ENCODE measurements at places on chromosomes 3 and 15.

GRCh38 chr3:155049959-155050358 is 30.2 kb upstream of the MME start:
- no peak for DNase-seq

DNA sequence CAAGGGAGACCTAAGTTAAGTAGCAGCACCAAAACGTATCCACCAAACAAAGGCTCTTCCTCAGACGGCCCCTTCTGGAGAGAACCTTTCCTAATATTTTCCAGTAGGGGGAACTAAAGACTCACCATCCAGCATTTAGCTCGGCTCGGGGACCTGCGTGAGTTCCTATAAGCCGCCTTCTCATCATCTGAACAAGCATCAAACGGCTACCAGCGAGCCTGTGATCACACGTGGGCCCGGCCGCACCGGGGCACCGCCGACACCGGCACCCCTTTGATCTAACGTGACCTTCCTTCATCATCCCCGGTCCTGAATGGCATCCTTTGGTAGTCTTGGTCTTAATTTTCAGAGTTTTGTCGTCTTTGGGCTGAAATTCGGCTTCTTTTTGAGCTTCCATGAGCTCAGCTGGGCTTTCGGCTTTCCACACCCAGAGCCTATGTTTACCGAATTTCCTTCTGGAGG is 1.4 kb upstream of the ROBO2 start:
- DNase-seq: peak; percentile 84

- no peak for DNase-seq
These were observed 52.9 kb upstream of the TSPAN3 start for GRCh38 chr15:77123854-77124253.

DNA sequence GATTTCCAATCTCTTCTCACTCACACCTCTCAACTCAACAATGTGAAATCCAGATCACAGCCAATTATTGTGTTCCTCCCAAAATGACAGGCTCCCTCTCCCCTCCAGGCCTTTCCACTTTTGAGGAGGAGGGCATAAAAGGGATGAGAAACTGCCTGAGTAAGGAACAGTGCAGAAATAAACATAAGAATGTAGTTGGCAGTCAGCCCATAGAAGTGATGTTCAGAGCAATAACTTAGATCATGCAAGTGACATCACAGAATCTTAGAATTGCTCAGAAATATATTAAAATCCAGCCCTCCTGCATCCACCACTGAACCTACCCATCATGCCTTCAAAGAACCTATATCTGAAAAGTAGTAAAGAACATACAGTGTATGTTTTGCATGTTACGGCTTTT is 299.4 kb upstream of the GADL1 start:
- DNase-seq: peak; percentile 45

- DNase-seq: no peak
These were observed 14.0 kb downstream of the PYGO1 start for GRCh38 chr15:55574096-55574495.

DNA sequence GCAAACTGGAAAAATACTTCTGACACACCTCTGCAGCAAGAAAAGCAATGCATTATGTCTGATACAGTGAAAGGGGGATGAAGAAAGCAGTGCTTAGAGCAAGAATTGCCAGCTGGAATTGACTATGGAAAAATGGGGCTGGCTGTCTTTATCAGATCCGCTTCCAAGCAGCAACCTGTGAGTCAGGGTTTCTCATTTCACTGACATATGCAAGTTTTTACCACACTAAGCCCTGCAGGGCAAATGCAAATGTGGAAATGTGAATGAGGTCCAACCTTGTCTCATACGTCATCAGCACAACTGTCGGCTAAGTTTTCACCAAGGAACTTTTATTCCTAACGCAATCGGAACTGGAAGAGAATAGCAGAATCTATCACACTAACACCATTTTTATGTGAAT is 172.5 kb upstream of the GADL1 start:
- DNase-seq: peak; percentile 96

DNA sequence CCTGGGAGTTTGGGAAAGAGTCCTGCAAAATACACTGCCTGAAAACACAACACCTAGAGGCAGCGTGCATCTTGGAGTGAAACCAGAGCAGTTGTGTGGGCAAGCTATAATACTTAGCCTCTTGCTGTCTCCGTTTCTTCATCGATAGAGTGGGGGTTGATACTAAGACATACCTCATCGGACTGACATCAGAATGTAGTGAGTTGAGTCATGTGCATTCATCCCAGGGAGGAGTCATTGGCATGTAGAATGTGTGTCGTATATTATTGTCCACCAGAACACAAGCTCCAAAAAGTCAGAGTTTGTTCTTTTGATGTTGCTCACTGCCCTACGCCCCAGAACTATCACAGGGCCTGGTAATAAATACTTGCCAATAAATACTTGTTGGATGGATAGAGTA is 4.3 kb downstream of the SNTN start:
- DNase-seq: peak; percentile 92

DNA sequence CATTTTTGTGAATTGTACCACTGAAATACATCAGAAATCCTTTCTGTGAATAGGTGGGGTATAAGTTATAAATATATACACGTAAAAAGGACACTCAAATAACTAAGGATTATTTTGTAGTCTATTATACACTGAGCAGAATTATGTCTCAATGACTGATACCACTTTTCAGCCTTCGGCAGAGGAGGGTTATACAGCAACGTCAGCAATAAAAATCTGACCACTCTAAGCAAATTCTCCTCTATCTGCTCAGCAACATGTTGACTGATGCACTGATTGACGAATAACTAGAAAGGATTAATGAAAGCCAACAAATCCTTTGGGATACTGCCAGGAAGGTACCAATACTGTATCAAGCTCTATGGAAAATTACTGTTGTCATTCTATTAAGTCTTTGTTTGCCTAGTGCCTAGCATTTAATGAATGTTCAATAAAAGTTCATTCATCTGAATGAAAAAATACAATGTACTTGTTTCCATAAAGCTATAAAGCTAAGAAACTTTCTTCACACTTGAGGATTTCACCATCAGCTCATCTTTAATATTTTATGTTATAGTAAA is 5.2 kb downstream of the ARPP19 start:
- no peak for DNase-seq

DNA sequence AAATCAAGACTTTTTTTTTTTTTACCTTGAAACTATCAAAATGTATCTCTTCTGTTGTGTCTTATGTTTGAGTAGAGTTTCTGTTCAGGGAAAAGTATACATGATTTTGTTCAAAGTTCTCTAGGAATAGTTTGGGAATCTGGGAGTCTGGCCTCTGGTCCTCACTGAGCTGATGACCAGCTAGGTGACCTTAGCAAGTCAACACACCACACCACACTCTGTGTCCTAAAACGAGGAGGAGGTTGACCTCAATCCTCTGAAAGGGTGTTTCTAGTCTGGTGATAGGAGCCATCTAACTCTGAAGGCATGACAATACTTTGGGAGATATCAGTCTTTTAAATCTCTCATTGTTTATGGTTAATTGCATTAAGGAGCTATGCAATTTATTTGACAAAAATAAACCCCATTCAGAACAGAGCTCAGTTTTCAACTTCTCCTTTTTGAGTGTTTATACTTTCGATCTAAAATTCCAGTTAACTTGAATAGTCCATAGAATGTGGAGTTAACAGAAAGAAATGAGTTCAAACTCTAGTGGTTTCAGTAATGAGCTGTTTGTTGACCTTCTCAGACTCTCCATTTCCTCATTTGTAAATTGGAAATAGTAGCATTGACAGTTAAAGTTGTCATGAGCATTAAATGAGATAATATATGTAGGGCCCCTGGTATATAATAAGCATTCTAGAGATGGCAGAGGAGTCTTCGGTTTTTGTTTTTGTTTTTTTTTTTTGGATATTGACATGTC is 112.2 kb upstream of the LRRN1 start:
- no peak for DNase-seq

- DNase-seq: peak; percentile 10
These were observed 340.5 kb upstream of the NECTIN3 start for GRCh38 chr3:110731148-110731547.

- no peak for DNase-seq
These were observed 5.4 kb downstream of the CCDC54 start for GRCh38 chr3:107382631-107383030.

DNA sequence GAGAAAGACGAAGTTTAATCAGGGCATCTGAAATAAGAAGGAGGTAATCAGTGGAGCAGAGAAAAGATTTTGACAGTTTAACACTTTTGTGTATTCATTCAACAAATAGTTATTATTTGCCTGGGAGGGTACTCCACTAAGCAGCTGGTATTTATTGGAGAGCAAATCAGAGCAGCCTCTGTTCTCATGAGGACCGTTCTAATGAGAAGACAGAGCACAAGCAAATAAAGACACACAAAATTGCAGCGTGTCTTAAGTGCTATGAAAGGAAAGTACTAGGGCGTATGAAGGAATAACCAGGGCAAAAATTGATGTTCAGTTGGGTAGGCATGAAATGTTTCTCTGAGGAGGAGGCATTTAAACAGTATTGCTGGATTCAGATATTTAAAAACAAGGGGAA is 302.9 kb upstream of the RARB start:
- DNase-seq: no peak

- DNase-seq: peak; percentile 39
These were observed 110.0 kb upstream of the SLC4A7 start for GRCh38 chr3:27594096-27594690.

DNA sequence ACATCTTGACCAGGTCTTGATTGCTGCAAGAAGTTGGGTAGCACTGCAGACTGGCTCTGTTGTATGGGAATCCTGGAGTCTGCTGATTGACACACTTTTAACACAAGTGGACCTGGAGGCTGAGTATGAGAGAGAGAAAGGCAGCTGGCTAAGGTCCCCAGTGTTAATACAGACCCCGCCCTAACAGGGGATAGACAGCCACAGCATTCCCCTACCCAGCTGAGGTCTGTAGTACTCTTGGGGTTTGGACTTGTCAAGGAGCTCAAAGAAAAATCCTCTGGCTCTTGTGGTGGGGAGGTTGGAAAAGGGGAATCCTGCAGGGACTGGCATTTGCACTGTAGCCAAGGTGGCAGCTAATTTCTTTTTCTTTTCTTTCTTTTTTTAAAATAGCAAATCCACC is 192.7 kb downstream of the ZNF621 start:
- no peak for DNase-seq

DNA sequence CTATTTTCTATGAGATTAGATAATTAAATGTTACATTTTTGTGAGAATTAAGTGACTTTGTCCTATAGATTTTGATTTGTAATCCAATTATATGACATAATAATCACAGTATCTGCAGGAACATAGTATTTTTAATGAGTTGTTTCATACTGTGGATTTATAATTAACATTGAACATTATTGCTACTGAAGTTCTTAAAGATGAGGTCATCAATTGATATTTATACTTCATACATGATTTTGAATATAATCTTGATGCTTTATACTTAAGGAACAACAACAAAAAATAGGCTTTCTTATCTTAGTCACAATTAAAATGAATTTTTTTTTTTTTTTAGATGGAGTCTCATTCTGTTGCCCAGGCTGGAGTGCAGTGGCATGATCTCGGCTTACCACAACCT is 846.6 kb downstream of the SI start:
- DNase-seq: no peak

- DNase-seq: no peak
These were observed 227.4 kb upstream of the STT3B start for GRCh38 chr3:31305340-31305739.

DNA sequence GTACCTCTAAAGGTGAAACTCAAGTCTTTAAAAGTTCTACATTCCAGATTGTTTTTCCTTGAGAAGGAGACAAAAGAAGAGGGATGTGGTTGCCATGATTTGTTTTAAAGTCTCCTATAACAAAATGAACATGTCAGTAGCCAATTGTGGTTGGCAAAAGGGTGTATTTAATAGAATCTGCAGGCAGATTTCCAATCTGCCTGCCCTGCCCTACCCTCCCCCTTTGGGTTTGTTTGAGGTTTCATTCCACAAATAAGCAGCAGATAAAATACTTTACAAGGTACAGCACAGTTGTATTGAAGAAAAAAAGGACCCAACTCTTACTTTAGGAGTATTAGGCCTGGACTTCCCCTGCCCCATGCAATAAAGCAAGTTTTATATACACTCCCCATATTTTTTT is 59.5 kb downstream of the MLH1 start:
- DNase-seq: no peak

DNA sequence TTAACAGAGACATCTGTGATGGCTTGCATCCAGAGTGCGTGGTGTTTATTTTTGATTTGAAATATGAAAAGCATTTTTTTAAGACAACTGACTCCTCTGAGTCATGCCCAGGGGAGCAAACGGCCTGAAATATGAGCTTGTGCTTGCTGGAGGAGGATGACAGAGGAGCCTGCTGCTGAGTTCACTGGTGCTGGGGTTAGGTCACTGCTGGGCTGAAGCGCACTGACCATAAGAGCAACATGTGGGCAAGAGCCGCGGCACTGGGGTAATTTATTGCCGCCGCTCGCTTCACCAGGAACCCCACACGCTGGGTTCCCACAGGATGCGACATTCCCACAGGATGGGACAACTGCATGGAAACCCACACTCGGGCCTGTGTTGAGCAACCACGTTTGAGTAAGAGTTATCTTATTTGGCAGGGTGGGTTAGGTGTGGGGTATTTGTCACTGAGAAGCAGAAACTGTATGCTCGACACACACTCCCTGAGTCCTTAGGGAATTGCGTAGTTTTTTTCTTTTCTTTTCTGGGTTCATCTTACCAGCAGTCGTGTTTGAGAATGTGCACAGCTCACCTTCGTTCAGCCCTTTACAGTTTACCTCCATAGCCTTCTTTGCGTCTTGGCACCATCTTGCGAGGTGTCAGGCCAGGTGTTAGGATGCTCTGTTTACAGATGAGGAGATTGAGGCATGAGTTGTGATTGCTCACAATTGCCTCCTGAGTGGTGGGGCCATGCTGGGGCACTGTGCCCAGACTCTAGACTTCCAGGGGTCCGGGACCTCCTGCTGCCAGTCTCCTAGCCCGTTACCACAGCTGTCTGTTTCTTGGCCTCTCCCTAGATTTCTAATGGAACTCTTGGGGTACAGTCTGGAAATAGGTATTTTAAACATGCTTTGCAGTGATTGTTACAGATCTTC is 60.4 kb downstream of the SMAD3 start:
- DNase-seq: peak; percentile 98

GRCh38 chr3:8825153-8825825 is 55.9 kb upstream of the OXTR start:
- no peak for DNase-seq

DNA sequence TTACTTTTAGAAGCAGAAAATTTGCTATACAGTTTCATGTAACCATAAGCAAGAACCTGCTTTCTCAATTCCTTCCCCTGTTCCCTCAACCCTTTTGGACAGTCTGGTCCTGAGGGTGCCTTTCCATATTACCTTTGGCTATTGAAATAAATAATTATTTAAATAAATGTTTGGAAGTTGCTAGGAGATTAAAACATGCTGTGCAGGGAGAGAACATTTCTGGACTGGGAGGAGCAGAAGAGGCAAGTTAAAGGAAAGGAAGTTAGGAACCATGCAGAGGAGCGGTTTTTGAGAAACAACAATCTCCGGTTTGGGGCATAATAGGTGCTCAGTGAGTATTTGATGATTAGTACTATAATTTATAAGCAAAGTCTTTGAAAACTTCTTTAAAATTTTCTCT is 41.8 kb downstream of the ZNF609 start:
- DNase-seq: no peak

DNA sequence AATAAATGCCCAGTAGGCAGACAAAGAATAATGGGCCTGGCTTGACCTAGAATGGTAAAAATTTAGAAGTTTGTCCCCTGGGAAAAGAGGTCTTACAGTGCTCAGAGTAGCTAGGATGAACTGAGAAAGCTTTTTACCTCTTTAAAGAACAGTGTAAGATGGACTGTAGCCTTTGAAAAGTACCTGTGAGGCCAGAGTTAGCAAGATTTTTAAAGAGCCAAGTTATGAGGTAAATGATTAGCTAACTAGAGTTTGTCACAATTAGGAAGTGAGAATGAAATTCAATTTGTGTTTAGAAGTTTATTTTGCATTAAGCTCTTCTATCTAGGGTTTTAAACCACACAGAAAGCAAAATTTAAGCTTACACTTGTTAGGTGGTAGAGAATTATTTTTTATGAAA is 480.9 kb downstream of the ZIC1 start:
- DNase-seq: no peak

Data from fibroblast of upper back skin (primary cell).